ENCODE measurements at places on chromosomes 2 and 18.

GRCh38 chr2:220847589-220847988 is 724.5 kb downstream of the EPHA4 start:
- DNase-seq = no peak

DNA sequence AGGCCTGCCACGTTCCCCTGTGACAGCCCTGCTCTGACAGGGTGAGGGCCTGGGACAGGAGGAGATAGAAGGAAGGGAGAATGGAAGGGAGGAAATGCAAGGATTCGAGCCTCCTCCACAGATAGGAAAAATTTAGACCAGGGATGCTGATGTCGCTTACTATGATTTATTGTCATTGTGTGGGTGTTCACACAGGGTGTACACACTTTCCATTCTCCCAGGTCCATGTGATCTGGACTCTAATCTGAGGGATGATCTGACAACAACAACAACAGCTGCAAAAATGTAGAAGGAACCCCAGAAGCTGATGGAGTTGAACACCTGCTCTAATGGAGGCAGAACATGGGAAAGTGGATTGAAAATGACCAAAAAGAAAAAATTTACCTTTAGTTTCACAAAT is 231.7 kb upstream of the TNP1 start:
- DNase-seq = no peak

GRCh38 chr2:32864334-32865111 is 82.2 kb upstream of the LTBP1 start:
- no peak for DNase-seq

DNA sequence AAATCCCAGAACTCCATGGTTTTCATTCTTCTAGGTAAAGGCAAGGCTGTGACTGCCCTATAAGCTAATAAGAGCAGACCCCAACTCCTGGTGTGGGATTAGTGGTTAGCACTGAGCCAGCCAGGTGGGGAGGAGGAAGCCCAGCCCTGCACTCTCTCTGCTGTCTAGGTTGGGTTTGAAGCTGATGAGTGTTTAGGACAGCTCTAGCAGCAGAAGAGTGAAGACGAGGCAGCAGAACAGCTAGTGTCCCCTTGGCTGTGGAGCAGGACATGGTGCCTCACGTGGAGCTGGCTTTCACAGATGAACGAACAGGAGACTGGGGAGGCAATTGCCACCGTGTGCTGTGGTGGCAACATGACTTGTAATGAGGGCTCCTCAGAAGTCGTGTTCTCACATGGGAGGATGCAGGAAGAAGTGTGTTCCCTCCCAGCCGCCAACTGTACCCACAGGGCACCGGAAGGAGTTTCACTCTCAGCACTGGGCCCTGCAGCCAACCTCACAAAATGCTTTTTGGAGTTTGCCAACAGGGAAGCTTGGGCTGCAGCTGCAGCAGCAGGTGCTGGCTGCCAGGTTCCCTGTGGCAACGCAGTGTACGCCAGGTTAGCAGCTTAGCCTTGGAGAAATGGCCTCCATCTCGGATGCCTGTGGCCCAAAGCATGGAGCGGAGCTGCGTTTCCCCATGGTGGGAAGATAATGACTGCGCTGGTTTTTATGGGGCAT is 328.2 kb downstream of the SETBP1 start:
- no peak for DNase-seq

- no peak for DNase-seq
These were observed 100.1 kb upstream of the ARHGAP15 start for GRCh38 chr2:143029141-143029540.

- DNase-seq = peak; percentile 57
These were observed 40.1 kb downstream of the DOCK10 start for GRCh38 chr2:225002039-225002655.

- no peak for DNase-seq
These were observed 507.6 kb upstream of the TNP1 start for GRCh38 chr2:217367464-217367863.

DNA sequence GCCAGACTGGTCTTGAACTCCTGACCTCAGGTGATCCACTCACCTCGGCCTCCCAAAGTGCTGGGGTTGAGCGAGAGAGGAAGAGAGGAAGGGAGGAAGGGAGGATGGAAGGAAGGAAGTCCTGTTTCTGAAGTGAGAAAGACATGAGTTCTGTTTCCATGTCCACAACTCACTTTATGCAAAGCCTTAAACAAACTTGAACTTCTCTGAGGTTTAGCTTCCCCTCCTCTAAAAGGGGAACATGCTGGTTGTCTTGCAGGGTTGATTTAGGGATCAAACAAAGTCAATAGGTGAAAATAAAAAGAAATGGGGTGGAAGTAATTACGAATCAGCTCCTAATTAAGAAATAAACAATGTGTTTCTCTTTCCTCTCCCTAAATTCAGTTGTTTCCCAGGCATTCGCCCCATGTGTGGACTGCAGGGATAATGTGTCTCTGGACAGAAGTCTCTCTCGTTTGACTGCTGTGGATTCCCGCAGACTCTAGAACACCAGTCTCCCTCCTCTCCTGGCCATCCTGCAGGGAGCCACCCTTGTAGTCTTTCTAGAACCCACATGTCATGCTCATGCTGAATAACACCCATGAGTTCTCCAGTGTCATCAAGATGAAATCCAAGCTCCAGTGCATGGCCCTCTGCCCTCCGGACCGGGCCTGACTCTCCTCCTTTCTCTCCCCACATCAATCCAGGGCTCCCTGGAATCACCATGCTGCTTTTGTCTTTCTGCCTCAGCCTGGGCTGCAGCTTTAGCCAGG is 229.3 kb upstream of the TRIB2 start:
- no peak for DNase-seq

GRCh38 chr18:35588995-35589394 is 7.5 kb downstream of the GALNT1 start:
- no peak for DNase-seq

DNA sequence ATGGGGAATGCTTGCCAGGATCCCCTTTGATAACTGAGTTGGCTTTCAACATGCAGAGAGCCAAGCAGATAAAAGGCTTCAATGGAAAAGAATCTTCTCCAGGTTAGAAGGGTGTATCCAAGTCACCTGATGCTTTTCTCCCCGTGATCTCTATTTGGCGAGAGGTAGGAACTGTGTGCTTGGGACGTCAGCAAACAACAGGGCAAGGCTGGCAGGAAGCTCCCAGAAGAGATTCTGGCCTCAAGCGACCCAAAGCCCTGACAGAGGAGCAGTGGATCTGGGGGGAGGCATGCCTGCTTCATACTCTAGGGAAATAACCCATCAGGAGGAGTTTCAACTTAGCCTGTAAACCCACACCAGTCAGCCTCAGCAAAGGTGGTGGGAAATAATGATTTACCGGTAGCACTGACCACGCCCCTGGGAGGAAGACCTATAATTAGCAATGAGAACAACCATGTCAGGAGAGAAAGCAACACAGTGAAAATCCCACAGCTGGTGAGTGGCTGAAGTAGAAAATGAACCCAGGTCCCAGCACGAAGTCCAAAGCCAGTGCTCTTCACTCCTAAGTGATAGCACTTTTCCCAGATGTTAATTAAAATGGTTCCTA is 76.3 kb upstream of the SEC11C start:
- DNase-seq = no peak

- no peak for DNase-seq
These were observed 287.4 kb downstream of the PRKCE start for GRCh38 chr2:45938649-45939511.

- DNase-seq = no peak
These were observed 47.4 kb upstream of the CDCA7 start for GRCh38 chr2:173307293-173307692.

- no peak for DNase-seq
These were observed 793 bp downstream of the NR4A2 start for GRCh38 chr2:156331572-156332283.

DNA sequence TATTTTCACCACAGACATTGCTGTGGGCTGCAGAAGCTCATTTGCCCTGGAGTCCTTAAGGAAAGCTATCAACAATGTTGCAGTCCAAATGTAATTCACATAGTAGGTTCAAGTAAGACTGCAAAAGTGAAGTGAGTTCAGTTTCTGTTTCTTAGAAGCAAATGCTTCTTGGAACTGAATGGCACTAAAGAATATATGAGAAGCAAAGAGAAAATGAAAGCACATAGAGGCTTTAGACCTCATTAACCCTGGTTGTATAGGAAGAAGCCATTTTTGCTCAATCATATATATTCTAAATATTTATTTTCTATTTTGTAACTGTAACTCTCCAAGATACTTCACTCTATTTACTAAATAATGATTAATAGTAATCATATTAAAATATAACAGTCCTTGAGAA is 292.0 kb downstream of the ZNF804A start:
- DNase-seq = no peak

DNA sequence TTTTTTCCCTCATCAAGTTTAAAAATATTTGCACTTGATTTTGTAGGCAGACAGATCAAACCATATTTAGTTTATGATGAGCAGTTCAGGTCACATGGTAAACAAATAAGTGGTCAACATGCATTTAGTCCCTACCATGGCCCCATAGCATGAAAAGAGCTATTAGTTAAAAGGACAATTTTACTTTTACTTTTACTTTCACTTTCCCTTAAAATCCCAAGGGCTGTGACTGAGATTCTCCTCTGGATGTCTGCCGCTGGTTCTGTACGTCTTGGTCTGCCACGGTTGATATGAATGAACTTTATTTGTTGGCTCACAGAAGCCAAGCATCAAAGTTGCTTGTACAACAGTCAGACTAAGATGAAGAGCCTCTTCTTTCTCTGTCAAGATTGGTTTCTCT is 626.2 kb upstream of the CDH7 start:
- DNase-seq = no peak

GRCh38 chr2:69762513-69763494 is 20.9 kb downstream of the ANXA4 start:
- no peak for DNase-seq

GRCh38 chr2:15762449-15762848 is 170.8 kb downstream of the DDX1 start:
- DNase-seq = no peak

GRCh38 chr18:9757827-9758621 is 49.9 kb downstream of the RAB31 start:
- DNase-seq = no peak

DNA sequence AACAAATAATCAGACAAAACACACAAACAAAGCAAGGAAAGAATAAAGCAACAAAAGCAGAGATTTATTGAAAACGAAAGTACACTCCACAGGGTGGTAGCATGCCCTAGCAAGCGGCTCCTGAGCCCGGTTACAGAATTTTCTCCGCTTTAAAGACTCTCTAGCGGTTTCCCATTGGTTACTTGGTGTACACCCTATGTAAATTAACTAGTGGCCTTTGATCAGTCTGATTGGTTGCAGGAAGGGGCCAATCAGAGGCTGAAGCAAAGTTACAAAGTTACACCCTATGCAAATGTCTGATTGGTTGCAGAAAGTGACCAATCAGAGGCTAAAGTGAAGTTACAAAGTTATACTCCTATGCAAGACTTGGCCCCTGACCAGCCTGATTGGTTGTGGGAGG is 242.9 kb downstream of the LDLRAD4 start:
- DNase-seq = no peak

GRCh38 chr2:236847023-236847422 is 238.7 kb upstream of the COPS8 start:
- no peak for DNase-seq

- no peak for DNase-seq
These were observed 2.0 kb upstream of the CAPN14 start for GRCh38 chr2:31219131-31219969.

DNA sequence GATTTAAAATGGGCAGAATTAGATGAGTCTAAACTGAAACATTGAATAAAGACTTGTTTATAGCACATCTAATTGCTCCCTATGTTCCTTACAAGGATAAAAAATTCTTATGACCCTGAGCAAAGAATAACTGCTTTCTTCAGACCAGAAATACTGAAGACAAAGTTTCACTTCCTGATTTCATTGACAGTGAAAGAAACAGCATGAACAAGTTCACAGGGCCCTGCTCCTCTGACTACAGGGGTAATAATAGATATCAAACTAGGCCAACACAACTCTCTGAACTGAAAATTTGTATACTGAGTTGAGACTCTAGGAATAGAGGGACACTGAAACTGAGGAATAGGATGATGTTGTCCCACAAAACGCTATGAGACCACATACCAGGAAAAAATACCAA is 1383.3 kb upstream of the CDH2 start:
- no peak for DNase-seq

GRCh38 chr2:232543928-232544631 is 4.6 kb downstream of the CHRNG start:
- no peak for DNase-seq

DNA sequence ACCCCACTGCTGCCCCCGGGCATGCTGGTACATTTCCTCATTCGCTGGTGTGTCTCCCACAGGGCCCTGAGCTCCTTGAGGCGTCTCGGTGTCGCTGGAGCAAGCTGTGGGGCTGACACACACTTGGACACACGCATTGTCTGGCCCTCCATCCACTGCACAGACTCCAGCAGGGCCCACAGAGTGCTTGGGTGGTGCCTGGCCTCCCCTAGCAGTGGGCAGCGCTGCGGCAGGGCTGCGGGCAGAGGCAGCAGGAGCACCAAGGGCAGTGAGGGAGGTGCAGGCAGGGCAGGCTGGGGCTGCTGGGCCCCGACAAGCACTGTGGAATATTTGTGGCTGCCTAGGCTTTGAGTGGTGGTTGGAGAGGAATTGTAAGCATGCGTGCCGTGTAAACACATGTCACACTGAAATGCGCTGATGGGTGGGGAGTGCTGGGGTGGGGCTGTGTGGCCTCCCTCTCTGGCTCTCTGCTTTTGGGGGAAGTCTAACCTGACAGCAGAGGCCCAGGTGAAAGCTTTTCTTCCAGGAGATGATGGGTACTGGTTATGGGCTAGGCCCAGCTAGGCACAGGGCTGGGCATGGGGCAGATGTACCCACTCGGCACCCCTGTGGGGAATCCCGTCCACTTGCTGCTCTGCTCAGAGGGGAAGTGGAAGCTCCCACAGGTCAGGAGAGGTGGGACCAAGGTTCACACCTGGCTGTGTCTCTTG is 55.5 kb upstream of the HS6ST1 start:
- DNase-seq = no peak

DNA sequence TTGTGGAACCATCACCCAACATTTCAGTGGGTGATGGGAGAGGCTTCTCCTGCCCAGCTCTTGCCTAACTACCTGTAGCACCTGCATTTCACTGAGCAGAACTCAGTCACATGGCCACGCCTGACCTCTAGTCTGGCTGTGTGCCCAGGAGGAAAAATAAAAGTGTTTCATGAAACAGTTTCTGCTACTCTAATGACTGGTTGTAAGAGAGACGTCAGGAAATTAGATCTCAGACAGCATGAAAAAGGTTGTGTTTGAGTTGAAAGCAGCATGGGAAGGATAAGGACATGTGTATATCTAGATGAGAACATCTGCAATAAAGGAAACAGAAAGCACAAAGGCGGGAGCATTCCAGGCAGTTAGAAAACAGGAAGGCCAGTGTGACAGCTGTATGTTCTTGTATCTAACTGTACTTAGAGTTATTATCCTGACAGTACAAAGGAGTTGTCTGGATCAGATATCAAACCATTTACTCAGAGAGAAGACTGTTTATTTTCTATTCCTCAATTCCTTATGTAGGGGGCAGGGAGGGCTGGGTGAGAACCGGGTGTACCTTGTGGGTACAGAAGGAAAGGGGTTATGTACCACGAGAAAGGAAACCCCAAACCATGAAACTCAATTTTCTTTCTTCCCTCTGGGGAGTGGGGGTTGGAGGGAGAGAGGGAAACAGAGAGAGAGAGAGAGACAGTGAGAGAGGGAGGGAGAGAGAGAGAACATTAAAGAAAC is 307.4 kb upstream of the VWC2L start:
- no peak for DNase-seq

Measured in stimulated activated CD8-positive, alpha-beta memory T cell treated with anti-CD3 and anti-CD28 coated beads, Interleukin-15, amount 100 ng/mL, for 4 hours (primary cell).